Fibroblast of the aortic adventitia (primary cell): ENCODE measurements at places on chromosomes 3 and 15. TPM values are rescaled to one million over a fixed set of nuclear protein-coding genes. Genes with fewer than 3 reads are reported as not detected.

Gene ZNF620
- 0.65 and 0.99 TPM in 2 replicates for total RNA-seq

Gene PLA2G4F
- not detected in 2 replicates for total RNA-seq

Gene UBE3A
- 60.3 and 80.3 TPM in 2 replicates for total RNA-seq

Gene CKMT1B
- not detected in 2 replicates for total RNA-seq

Gene GABRR3
- total RNA-seq: not detected in 2 replicates

Gene SRPRB
- 76.7 and 86.9 TPM in 2 replicates for total RNA-seq

Gene VILL
- total RNA-seq: 2.4 and 7.0 TPM in 2 replicates

Gene CPN2
- total RNA-seq: not detected in 2 replicates

Gene CCR9
- not detected in 2 replicates for total RNA-seq

Gene GP5
- 0.09 and 0.49 TPM in 2 replicates for total RNA-seq

Gene HTR3E
- not detected in 2 replicates for total RNA-seq

Gene BNC1
- total RNA-seq: 0.27 and 3.8 TPM in 2 replicates

Gene RAD51
- 2.9 and 12.1 TPM in 2 replicates for total RNA-seq

Gene ZNF774
- total RNA-seq: 1.4 and 2.3 TPM in 2 replicates

Gene SEMA7A
- total RNA-seq: 2.6 and 7.9 TPM in 2 replicates

Gene TMEM40
- not detected in 2 replicates for total RNA-seq

Gene PAQR5
- 13.2 TPM in 1 of 2 replicates, not detected in the other for total RNA-seq

Gene MKRN2OS
- total RNA-seq: not detected in 2 replicates

Gene EPHB3
- 2.5 and 4.7 TPM in 2 replicates for total RNA-seq

Gene CKMT1A
- total RNA-seq: not detected in 2 replicates

Gene BSN
- total RNA-seq: 0.08 and 0.27 TPM in 2 replicates

Gene TMIE
- total RNA-seq: not detected in 2 replicates

Gene CA12
- total RNA-seq: 21.5 and 174 TPM in 2 replicates

Gene C2CD4B
- not detected in 2 replicates for total RNA-seq

Gene CLDN16
- 0.09 TPM in 1 of 2 replicates, not detected in the other for total RNA-seq

Gene MYZAP
- total RNA-seq: not detected in 2 replicates

Gene SENP8
- total RNA-seq: 0.98 and 3.8 TPM in 2 replicates
